ENCODE measurements at places on chromosomes 3 and 15. TPM values are rescaled to one million over a fixed set of nuclear protein-coding genes. Genes with fewer than 3 reads are reported as not detected.

Gene SEC22A
- 15.2 TPM for total RNA-seq

DNA sequence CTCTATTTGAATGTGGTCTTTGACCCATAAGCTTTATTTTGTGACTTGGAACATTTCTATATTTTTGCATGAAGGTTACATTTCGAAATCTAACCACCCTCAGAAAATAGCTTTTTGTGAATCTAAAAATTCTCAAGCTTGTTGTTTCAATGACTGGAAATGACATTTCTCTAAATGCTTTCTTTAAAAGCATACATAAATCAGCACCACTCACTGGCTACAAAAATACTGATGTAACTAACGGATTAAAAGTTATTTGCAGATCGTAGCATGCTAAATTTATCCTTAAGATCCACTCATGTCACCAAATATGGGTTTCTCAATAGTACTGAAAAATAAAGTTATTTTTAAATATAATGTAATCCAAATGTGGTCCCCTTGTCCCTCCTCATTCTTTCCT is 55.2 kb upstream of the ACAN start:
- H3K4me3 ChIP-seq = no peak overlapping the region
- peaks cover 66% of the 10 kb centered on the region for H3K27me3 ChIP-seq
- DNase-seq = no peak
- no peaks in the 10 kb centered on the region for H3K36me3 ChIP-seq

Gene TJP1
- total RNA-seq = not detected

Gene RBP2
- not detected for total RNA-seq

GRCh38 chr3:158847452-158847821 is 45.6 kb downstream of the MFSD1 start:
- no peak for DNase-seq
- no peak overlapping the region for H3K27ac ChIP-seq
- no peaks in the 10 kb centered on the region for H3K27me3 ChIP-seq
- no peak overlapping the region for H3K4me3 ChIP-seq

DNA sequence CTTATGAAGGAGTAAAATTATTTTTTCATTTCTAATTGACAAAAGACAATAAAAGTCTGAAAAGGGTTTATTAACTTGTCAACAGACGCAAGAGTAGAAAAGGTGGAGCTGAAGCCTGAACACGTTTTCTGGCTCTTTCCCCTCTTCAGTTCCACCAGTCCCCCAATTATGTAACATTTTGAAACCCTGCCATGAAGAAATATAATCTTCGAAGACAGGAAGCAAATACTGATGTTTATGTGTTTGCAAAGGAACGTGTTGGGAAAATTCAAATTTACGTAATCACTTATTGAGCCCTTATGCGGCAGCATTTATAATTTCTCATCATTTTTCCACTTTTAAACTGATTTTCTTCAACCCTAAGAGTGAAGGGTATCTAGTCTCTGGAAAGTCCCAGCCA is 767 bp downstream of the AP3S2 start:
- H3K4me1 ChIP-seq = peaks cover 33% of the 10 kb centered on the region
- no peak for DNase-seq
- H3K4me3 ChIP-seq = peak overlapping the region; percentile 100
- H3K36me3 ChIP-seq = peaks cover 16% of the 10 kb centered on the region
- H3K27me3 ChIP-seq = peaks cover 2% of the 10 kb centered on the region
- H3K27ac ChIP-seq = peak overlapping the region; percentile 95

DNA sequence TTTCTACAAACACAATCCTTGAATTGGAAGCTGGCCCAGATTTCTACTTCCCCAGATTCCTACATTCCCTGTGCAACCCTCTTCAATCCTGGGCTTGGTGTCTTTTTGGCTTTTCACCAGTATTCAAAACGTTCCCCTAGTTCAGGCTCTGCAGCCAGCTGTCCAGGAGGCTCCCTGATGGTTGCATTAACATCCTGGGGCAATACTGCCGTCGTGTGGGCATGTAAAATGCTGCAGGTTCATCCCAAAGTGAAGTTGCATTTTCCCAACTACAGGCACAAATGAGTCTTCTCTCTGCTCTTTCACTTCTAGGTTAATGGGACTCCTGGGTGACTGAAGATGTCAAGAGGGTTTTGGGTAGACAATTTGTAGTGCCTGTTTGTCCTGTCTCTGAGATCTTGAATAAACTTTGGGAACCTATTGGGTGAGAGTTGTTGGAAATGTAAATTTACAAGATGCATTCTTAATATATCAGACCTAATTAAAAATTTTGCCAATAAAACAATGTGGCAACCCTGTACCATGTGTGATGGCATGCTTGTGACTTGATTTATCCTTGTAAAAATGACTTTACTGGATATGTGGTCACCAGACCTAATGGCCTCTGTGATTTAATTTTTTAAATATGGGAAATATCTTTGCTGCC is 28.6 kb downstream of the SOX14 start:
- no peak for DNase-seq
- H3K27ac ChIP-seq = no peak overlapping the region
- no peak overlapping the region for H3K4me3 ChIP-seq
- no peaks in the 10 kb centered on the region for H3K4me1 ChIP-seq
- no peaks in the 10 kb centered on the region for H3K36me3 ChIP-seq

DNA sequence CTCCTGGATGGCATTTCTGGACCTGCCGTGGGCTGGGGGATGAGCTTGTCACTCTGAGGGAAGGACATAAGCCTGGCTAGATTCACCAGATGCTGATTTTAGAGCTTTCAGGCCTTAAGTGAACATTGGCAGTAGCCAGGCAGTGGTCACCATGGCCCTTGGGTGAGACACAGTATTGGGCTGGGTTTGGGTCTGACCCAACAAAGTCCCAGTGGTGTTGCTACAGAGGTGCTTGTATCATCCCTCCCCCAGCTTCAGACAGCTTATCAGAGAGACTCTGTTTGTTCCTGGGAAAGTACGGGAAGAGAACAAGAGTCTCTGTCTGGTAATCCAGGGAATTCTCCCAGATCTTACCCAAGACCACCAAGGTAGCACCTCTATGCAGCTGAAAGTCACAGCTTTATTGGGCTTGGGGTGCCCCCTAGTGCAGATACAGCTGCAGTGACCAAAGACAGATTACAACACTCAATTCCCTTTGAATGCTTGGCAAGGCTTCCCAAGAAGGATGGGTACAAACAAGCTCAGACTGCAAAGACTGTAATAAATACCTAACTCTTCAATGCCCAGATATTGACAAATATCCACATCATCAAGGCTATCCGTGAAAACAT is 9.8 kb upstream of the RUVBL1 start:
- no peak overlapping the region for H3K4me3 ChIP-seq
- H3K27ac ChIP-seq = no peak overlapping the region
- peaks cover 27% of the 10 kb centered on the region for H3K27me3 ChIP-seq

DNA sequence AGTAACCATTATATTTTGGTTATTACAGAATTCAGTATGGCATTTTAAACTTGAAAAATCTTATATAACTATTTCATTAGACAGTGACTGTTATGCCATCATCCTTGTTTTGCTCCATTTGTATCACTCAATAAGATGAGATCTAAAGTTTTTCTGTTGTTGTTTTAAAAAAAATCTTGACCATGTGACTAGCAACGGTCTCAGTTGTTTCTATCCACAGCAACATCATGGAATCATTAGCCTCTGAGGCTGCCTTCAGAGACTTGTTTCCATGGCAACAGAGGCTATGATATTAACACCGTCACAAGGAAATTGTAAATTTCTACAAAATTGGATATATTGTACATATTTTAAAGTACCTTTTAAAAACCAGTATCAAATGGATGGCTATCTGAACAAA is 129.8 kb downstream of the DLG1 start:
- H3K27ac ChIP-seq = no peak overlapping the region
- DNase-seq = no peak
- peaks cover 5% of the 10 kb centered on the region for H3K36me3 ChIP-seq
- H3K4me3 ChIP-seq = no peak overlapping the region

DNA sequence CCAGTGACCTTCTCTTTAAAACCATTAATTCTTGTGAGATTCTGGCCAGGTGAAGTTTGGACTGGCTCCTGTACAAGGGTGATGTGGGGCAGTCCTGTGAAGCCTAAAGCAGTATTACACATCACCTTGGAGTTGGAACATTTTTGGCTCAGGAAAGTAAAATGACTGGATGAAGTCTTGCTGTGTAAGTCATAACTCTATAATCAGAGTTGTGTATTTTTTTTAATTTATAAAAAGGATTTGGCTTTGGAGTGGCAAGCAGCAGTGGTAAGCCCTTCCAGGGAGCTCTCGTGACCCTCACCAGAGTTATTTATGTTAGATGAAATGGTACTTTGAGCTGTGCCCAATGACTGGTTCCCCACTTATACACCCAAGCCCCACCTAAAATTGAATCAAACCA is 331.2 kb upstream of the DCBLD2 start:
- no peaks in the 10 kb centered on the region for H3K36me3 ChIP-seq
- DNase-seq = no peak
- no peaks in the 10 kb centered on the region for H3K27me3 ChIP-seq
- no peak overlapping the region for H3K27ac ChIP-seq

DNA sequence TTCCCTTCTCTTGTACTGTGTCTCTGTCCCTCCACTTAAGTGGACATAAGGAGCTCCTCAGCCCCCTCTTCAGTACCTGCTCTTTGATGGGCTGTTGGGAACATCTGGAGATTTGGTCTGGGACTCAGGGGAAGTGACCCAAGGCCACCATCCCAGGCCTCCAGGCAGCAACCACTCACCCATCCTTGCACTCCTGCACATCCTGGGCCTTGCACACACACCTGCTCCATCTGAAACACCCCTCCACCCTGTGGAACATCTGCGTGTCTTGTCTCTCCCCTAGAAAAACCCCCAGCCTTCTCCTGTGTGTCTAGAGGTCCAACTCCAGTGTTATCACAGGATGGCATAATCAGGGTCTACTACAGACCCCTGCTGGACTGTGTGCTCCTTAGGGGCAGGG is 74.3 kb downstream of the ABTB1 start:
- no peak overlapping the region for H3K27ac ChIP-seq
- H3K27me3 ChIP-seq = peaks cover 6% of the 10 kb centered on the region
- no peak overlapping the region for H3K4me3 ChIP-seq
- peaks cover 16% of the 10 kb centered on the region for H3K4me1 ChIP-seq
- H3K36me3 ChIP-seq = no peaks in the 10 kb centered on the region

DNA sequence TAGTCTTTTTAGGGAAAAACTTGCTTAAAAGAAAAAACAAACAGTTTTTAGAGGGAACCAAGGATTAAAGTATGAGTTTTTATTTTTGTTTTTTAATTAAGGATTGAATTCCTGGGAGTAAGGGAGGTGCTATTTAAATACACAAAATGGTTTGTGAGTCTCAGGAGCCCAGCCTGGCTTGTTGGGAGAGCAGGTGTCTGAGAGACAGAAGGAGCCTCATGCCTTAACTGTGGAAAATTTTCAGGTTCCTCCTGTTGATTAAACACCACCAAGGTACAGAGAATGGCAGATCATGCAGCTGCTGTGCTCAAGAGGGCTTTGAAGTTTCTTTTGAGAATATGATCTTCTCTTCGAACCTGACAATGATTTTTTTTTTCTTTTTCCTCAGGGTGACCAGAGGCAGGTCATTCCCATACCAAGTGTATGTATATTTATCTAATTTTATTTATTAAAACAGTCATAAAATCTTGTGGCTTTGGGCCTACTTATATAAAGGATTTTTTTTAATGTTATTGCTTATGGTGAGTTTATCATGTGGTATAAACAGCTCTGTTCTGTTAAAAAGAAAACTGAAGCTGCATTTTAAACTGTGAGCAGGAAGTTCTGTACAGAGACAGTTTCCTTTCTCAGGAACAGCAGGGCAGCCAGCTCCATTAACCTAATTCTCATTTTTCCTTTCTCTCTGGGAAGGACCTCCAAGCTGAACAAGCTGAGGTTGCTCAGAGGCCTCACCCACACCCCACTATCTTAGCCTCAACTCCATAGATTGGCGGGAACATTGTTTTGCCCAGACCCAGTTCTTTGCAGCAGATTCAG is 33.7 kb upstream of the VILL start:
- peaks cover 1% of the 10 kb centered on the region for H3K36me3 ChIP-seq
- H3K27ac ChIP-seq = peak overlapping the region; percentile 87
- no peaks in the 10 kb centered on the region for H3K27me3 ChIP-seq
- peaks cover 24% of the 10 kb centered on the region for H3K4me1 ChIP-seq
- peak; percentile 23 for DNase-seq

GRCh38 chr3:122858373-122858772 is 63.5 kb downstream of the SLC49A4 start:
- H3K27ac ChIP-seq = no peak overlapping the region
- H3K27me3 ChIP-seq = no peaks in the 10 kb centered on the region
- no peaks in the 10 kb centered on the region for H3K36me3 ChIP-seq
- no peaks in the 10 kb centered on the region for H3K4me1 ChIP-seq

GRCh38 chr3:8557298-8557697 is 55.7 kb downstream of the LMCD1 start:
- no peak overlapping the region for H3K27ac ChIP-seq
- H3K4me3 ChIP-seq = no peak overlapping the region
- no peaks in the 10 kb centered on the region for H3K4me1 ChIP-seq
- no peak for DNase-seq
- no peaks in the 10 kb centered on the region for H3K27me3 ChIP-seq
- H3K36me3 ChIP-seq = no peaks in the 10 kb centered on the region

Gene DISP2
- total RNA-seq = 0.37 TPM

DNA sequence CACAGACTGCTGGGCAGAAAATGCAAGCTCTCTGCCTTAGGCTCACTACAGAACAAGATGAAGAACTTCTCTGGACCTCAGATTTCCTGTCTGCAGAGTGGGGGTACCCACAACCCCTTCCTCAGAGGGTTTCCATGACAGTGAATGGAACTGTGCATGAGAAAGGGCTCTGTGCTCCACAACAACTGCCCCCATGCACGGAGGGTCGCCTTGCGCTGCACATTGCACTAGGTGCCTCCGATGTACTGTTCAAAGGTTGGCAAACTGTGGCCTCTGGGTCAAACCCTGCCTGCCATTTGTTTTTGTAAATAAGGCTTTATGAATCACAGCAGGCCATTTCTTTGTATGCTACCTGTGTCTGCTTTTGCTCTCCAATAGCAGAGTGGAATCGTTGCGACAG is 172.0 kb downstream of the RAB11A start:
- peaks cover 72% of the 10 kb centered on the region for H3K27me3 ChIP-seq
- no peak for DNase-seq
- H3K36me3 ChIP-seq = no peaks in the 10 kb centered on the region
- no peaks in the 10 kb centered on the region for H3K4me1 ChIP-seq
- no peak overlapping the region for H3K4me3 ChIP-seq

DNA sequence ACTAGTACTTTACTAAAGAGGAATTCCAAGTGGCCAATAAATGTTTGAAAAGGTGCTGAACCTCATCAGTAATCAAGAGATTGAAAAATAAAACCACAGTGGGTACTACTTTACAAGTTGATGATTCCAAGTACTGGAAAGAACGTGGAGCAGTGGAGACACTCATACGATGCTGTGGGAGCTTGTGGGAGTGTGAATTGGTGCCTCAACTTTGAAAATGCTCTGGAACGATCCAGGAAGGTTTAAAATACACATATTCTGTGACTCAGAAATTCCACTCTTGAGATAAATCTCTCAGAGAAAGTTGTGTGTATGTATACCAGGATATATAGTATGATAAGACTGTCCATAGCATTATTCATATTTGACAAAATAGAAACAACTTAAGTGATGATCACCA is 9.3 kb downstream of the LRCH3 start:
- H3K4me1 ChIP-seq = peaks cover 50% of the 10 kb centered on the region
- H3K27ac ChIP-seq = no peak overlapping the region
- H3K27me3 ChIP-seq = no peaks in the 10 kb centered on the region
- H3K36me3 ChIP-seq = peaks cover 8% of the 10 kb centered on the region

Gene STAB1
- not detected for total RNA-seq

Gene GRK7
- total RNA-seq = not detected

GRCh38 chr3:42174679-42175385 is 83.7 kb downstream of the TRAK1 start:
- H3K27me3 ChIP-seq = no peaks in the 10 kb centered on the region
- no peak overlapping the region for H3K27ac ChIP-seq
- no peak for DNase-seq
- H3K36me3 ChIP-seq = peaks cover 6% of the 10 kb centered on the region

Gene CMTM8
- total RNA-seq = 4.4 TPM

All from activated CD8-positive, alpha-beta memory T cell treated with anti-CD3 and anti-CD28 coated beads, Interleukin-2, amount 10 ng/mL, durations not matched to agents 7 days and 5 days (primary cell).